ENCODE measurements at places on chromosomes 2 and 18. TPM values are rescaled to one million over a fixed set of nuclear protein-coding genes. Genes with fewer than 3 reads are reported as not detected.

GRCh38 chr2:3257166-3257565 lies 120.5 kb downstream of the EIPR1 start:
- no peak for DNase-seq

NYAP2 gene
- total RNA-seq = not detected

GULP1 gene
- total RNA-seq = 5.7 TPM

DNA sequence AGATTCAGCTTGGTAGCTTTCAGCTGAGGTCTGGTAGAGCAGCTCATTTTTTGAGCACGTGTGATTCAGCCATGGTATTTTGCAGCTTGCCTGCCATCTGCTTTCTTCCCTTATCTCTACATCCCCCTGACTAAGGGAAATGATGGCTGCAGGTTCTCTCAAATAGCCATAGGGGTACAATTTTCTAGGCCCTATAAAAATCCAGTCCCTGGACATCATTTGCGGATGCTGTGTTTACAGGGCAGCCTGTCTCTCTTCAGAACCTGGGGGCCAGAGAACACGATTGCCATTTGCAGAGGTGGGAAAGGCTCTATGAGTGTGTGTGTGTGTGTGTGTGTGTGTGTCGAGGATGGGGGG lies 442.7 kb upstream of the MEIS1 start:
- DNase-seq = no peak

GRCh38 chr18:22946217-22946616 lies 13.1 kb downstream of the RBBP8 start:
- no peak for DNase-seq

DNA sequence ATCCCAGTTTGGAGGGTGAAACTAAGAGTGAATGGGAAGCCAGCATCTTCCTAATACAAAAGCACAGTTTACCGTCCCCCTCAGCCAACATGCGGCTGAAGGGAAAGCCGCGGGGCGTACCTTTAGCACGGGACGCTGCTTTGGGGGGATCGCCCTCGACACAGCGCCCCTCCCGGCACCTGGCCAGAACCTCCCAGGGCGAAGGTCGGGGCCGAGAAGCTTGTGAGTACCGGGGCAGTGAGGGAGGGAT lies at the start of gene METTL8:
TSS of gene METTL8 (minus strand) at position 228 of the 250 bp plus-strand sequence. CDS start 41,805 bp downstream, outside the sequence.
- DNase-seq = no peak

DNA sequence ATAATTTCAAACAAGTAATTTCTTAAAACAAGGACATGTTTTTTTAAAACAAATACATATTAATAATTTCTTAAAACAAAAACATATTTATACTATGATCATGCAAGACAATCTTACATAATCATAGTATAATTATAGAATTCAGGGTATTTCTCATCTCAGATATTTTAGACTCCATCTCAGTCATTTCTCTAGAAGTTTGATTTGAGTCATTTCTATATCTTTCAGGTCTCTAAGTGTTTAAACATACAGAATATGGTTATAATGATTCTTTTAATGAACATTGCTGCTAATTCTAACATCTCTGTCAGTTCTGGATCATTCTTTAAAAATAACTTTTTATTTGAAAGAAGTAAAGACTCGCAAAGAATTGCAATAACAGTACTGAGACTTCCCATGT lies 154.2 kb upstream of the KYNU start:
- DNase-seq = no peak

GRCh38 chr2:147937744-147938349 lies 82.7 kb downstream of the ORC4 start:
- DNase-seq = no peak

- no peak for DNase-seq
These were observed 23.4 kb downstream of the MYO7B start for GRCh38 chr2:127558911-127559310.

- no peak for DNase-seq
These were observed 40.9 kb downstream of the BABAM2 start for GRCh38 chr2:27931361-27931950.

ACTG2 gene
- total RNA-seq = 1.6 TPM

PSTPIP2 gene
- 1.8 TPM for total RNA-seq

DNA sequence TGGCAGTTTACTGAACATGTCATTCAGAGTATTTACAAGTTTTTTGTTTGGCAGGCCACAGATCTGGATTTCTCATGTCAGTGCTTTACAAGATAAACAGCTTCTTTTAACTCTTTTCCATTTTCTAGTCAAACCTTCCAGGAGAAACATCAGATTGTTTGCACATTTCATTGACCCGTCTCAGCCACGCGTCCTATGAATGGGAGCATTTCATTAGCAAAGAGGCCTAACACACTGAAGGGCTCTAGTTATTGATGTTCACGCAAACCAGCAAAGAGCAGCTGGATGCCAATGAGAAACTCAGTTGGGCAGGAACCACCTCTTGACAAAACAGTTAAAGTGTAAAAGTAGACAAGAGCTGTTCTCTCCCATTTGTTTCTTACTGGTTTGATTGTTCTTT lies 29.2 kb upstream of the MFF start:
- DNase-seq = no peak

NAPG gene
- 31.2 TPM for total RNA-seq

DNA sequence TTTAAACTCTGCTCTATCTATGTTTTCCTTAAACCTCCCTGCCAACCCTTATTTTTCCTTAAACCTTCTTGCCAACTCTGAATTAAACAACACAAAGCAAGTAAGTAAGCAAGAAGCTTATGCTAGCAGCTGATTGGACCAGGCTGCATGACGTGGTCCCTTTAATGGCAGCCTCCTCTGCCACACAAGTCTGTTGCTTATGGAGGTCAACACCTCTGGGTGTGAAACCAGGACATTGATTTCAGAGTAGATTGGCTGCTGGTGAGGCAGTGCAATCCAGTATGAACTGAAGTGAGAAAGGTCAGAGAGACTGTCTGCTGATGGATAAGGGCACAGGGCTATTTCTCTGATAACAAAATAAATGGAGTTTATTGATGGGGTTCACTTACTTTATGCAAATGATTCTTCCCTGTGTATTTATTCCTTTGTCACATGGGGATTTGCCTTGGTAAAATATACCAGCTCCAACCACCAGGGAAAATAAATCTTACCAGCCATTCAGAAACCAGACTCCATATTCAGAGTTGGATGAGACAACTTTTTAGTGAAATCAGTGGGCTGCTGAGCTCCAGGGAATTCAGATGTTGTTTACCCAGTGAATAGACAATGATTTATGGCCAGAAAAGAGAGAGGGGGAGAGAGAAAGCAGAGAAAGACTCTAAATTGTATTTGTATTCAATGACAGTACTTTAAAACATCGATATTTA lies 112.2 kb upstream of the NCKAP5 start:
- DNase-seq = no peak
